ENCODE measurements at places on chromosomes 6 and 20.

DNA sequence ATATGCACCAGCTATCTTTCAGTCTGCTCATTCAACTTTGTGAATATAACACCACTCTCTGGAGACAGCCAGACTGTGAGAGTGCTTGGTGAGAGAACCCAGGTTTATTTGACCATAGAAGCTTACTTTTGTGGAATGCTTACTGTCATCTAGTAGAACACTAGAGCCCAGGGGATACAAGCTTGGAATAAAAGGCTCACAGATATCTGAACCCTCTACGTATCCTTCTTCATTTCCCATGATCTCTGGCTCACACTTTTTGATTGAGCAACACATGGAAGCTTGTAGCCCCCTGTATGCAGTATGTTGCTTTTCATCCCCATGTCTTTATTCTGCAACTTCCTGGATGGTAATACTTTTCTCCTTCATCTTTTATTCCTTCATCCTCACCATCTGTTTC, 835.3 kb upstream of the CITED2 start:
- no peak for DNase-seq

- DNase-seq = no peak
These were observed 143.7 kb downstream of the DLL1 start for GRCh38 chr6:170147056-170147787.

DNA sequence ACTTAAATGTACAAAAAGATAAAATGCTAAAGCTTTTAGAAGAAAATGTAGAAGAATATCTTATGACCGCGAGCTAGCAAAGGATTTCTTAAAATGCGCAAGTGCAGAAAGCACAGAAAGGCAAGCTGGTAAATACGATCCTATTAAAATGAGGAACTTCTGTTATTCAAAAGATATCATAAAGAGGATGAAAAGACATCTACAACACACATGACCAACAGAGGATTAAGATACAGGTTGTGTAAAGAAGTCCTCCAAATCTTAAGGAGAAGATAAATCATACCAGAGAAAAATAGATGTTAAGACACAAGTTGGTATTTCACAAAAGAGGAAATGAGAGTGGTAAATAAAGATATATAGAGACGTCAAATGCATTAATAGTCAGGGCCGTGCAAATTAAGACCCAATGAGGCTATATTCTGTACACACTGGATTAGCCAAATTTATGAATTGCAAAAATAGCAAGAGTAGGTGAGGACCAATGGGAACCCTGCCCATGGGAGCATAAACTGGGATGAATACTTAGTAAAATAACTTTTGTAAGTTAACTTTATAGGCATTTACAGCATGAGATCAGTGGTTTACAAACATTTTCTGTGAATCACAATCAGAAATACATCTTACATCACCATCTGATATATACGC, 23.0 kb downstream of the APCDD1L start:
- DNase-seq = no peak

DNA sequence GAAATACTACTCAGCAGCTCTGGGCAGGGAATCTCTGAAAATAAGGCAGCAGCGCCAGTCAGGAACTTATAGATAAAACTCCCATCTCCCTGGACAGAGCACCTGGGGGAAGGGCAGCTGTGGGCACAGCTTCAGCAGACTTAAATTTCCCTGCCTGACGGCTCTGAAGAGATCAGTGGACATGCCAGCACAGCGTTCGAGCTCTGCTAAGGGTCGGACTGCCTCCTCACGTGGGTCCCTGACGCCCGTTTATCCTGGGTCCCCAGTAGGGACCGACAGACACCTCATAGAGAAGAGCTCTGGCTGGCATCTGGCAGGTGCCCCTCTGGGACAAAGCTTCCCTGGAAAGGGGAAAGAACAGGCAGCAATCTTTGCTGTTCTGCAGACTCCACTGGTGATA, 59.0 kb downstream of the COL21A1 start:
- no peak for DNase-seq

- no peak for DNase-seq
These were observed 3.2 kb downstream of the ZMYND8 start for GRCh38 chr20:47353239-47353691.

- no peak for DNase-seq
These were observed 20.1 kb downstream of the CDKAL1 start for GRCh38 chr6:20554326-20554725.

DNA sequence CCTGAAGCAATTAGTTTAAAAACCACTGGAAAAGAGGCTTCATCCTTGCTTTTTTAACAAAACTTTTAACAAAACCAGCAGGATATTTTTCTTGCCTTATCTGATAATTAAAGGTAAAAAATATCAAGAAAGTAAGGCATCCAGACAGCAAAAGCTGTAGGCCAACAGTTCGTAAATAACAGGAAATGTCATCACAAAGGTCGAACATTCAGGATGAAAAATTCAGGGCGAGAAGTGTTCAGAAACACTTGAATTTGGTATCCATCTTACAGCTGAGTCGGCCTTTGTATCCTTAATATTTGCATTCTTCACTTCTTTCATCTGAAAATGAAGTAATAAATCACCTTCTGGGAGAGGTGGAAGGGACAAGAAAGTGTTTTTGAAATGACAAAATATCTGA, 8.2 kb upstream of the FILIP1 start:
- DNase-seq = no peak

DNA sequence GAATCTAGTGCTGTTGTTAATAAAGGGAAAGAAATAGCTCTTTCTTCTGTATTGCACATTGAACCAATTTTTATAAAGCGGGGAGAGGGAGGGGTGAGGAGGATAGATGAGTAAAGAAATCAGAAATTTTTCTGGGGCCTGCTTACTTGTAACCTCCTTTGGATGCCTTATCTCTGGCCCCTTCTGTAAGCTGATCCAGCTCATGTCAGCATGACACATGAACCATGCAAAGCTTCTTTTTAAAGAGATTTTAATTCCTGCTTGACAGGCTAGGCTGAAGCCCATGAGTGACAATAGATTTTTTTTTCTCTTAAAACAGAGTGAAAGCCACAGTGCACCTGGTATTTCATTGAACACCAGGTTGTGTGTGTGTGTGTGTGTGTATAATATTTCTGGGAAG, 325.3 kb downstream of the PRL start:
- no peak for DNase-seq

GRCh38 chr20:49570161-49570827, 2.4 kb upstream of the PTGIS start:
- DNase-seq = no peak

DNA sequence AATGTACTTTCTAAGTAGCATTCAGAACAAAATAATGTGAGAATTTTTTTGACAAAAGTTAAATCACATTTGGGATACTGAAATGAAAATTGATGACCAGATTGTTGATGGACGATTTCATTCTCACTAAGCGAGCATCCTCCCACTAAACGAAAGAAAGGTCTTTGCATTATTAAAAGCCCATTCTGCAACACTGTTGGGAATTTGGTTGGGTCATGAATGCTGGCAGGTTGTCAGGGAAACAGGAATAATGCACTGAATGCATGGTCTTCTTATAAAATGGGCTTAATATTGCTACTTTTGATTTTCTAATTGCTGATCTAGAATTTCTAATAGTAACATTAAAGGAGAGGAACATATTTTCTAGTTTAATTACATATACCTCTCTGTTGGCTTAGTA, 229.8 kb downstream of the NKAIN2 start:
- no peak for DNase-seq
